NCI-H1694 treated with DMSO at 0.1 percent for 48 hours (cell line): ENCODE measurements at places on chromosomes 11 and 22.

DNA sequence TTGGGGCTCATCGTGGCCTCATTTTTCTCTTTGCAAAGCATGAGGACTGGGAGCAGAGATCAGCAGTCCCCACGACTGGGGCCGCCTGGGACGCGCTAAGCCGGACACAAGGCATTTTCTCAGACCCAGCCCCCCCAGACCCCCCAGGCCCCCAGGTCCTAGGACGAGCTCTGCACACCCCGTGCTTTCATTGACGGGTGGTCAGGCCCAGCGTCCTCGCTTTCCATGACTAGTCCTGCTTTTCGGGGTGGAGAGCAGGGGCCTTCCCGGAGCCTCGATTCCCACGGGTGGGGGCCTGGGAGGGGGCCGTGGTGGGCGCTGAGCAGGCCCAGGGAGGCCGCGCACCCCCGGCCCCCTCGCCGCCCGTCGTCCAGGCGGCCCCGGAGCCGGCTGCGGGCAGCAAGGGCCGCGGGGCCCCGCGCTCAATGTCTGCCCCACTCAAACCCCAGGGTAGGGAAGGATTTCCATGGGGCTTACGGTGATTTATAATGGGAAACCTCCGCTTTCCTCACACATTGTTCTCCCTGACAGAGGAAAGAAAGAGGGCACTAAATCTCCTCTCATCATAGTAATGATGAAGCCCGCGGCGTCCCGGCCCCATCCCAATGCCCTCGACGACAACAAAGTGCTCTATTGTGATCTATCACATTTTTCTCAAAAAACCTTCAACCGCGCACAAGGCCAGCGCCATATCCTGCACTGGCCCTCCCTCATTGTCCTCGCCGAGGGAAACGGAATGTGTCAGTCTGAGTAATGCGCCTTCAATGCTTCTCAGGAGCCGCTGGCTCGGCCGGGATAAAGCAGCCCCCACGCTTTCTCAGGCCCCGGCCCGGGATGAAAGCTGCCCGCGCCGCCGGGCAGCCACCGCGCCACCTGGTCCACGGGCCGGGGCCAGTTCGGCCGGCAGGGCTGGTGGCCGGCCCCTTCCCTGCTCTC, 10.4 kb upstream of the LINC01488 start:
- DNase-seq: no peak

- no peak for DNase-seq
Observed at GRCh38 chr22:17201285-17201945, 17.8 kb downstream of the ADA2 start.

DNA sequence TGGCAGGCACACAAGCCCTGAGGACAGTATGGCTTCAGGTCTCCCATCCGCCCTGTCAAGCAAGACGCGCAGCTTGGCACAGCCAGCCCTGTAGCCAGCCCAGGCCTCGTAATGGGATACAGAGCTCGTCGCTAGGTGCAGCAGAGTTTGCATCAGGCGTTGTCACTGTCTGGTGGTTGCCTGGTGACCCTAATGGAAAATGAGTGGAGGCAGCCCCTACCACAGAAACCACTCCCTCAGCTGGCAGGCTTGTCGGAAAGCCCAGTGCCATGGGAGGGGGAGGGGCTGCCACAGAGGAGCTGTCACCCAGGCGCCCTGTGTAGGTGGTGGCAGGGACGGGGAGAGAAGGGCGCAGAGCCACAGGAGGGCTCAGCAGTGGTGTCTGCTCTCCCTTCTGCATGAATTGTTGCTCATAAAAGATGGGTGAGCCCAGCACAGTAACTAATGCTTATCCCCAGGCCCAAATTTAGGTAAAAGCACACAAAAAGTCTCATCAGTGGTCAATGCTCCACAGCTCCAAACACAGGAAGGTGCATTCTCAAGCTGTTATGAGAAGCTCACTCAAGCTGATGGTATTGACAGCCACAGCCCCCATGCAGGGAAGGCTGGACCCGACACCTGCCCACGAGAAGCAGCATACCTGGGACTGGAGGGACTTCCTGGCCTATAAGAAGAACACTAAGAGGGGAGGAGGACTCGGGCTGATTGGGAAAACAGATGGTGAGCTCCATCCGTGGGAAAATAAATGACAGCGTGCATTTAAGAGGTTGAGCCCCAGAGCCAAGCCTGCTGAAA, 164.6 kb downstream of the ETS1 start:
- no peak for DNase-seq

- DNase-seq: no peak
Observed at GRCh38 chr11:27720277-27720830, 20.1 kb upstream of the BDNF start.

GRCh38 chr22:37176464-37177061, 11.5 kb downstream of the C1QTNF6 start:
- no peak for DNase-seq

- DNase-seq: no peak
Observed at GRCh38 chr11:109606256-109606655, 184.3 kb downstream of the C11orf87 start.

DNA sequence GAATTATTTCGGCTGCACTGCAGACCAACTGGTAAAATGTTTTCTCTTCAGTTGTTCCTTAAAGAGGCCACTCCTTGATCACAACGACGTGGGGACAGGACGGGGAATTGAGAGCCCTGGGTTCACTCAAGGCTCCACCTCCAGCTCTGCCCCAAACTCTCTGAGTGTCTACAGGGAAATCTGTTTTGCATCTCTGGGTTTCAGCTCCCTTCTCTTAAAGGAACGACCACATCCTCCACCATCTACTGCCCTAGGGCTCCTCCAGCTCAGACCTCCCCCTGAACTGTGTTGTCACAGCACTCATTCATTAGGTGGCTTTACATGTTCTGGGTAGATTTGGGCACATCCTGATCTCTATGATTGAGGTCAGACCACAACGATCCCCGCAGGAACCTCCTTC, 5.1 kb upstream of the PPFIA1 start:
- DNase-seq: no peak

GRCh38 chr22:41762980-41763779, 37.3 kb upstream of the CCDC134 start:
- peak; percentile 32 for DNase-seq

DNA sequence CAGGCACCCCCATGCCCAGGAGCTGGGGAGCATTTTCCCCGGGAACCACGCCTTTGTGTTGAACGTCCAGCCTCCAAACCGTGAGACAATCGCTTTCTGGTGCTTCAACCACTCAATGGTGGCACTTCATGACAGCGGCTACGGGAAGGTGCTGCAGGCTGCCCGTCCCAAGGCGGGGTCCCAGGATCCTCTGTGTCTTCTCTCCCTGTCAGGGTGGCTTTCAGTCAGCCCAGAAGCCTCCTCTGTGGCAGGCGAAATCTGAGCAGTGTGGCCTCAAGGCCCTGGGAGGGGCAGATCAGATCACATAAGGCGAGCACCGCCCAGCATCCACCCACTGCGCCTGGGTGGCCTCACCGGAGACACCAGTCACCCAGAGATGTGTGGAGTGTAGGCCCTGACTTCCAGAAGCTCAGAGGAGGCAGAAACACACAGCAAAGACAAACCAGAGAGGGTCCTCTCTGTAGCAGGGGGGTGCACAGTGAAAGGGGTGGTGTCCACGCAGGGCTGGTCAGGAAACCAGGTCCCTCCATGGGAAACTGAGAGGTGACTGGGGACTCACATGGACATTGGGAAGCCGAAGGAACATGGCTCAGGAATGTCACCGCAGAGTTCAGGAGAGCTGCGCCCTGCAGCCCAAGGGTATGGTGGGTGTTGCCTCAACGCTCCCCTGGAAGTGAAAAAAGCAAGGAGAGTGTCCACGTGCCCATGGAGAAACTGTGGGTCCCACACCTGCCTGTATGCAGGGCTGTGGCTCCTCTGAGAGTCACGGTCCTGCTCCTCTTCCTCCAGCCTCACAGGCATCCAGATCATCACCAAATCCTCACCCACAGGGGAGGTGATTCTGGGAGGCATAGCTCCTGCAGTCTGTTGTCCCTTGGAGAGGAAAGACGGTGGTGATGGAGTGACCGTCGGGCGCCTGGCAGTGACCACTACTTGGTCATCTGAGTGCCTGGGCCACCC, 1420.7 kb downstream of the TBC1D22A start:
- no peak for DNase-seq
